ENCODE measurements at places on chromosomes 4 and X.

GRCh38 chrX:40331353-40331752 is 233.6 kb upstream of the BCOR start:
- DNase-seq: no peak

GRCh38 chr4:71009086-71009485 is 15.6 kb downstream of the DCK start:
- DNase-seq: no peak

- DNase-seq: no peak
Observed at GRCh38 chr4:10180927-10181744, 64.5 kb upstream of the WDR1 start.

- DNase-seq: peak; percentile 64
Observed at GRCh38 chrX:10189317-10190268, 32.8 kb downstream of the CLCN4 start.

GRCh38 chr4:140049849-140050637 is 103.9 kb downstream of the MAML3 start:
- no peak for DNase-seq

- DNase-seq: no peak
Observed at GRCh38 chrX:70525733-70526132, 81.1 kb downstream of the DLG3 start.

- DNase-seq: no peak
Observed at GRCh38 chr4:108035691-108036090, 46.0 kb downstream of the HADH start.

- no peak for DNase-seq
Observed at GRCh38 chr4:175772170-175772705, 39.8 kb downstream of the GPM6A start.

DNA sequence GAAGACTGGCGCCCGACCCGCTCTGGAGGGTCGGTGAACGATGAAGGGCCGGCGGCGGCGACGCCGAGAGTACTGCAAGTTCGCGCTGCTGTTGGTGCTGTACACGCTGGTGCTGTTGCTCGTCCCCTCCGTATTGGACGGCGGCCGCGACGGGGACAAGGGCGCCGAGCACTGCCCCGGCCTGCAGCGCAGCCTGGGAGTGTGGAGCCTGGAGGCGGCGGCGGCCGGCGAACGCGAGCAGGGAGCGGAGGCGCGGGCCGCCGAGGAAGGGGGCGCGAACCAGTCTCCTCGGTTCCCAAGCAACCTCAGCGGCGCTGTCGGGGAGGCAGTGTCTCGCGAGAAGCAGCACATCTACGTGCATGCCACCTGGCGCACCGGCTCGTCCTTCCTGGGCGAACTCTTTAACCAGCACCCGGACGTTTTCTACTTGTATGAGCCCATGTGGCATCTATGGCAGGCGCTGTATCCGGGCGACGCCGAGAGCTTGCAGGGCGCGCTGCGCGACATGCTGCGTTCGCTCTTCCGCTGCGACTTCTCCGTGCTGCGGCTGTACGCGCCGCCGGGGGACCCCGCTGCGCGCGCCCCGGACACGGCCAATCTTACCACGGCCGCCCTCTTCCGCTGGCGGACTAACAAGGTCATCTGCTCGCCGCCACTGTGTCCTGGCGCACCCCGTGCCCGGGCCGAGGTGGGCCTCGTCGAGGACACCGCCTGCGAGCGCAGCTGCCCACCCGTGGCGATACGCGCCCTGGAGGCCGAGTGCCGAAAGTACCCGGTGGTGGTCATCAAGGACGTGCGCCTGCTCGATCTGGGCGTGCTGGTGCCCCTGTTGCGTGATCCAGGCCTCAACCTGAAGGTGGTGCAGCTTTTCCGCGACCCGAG is 568 bp downstream of the CHST7 start:
- DNase-seq: peak; percentile 68

DNA sequence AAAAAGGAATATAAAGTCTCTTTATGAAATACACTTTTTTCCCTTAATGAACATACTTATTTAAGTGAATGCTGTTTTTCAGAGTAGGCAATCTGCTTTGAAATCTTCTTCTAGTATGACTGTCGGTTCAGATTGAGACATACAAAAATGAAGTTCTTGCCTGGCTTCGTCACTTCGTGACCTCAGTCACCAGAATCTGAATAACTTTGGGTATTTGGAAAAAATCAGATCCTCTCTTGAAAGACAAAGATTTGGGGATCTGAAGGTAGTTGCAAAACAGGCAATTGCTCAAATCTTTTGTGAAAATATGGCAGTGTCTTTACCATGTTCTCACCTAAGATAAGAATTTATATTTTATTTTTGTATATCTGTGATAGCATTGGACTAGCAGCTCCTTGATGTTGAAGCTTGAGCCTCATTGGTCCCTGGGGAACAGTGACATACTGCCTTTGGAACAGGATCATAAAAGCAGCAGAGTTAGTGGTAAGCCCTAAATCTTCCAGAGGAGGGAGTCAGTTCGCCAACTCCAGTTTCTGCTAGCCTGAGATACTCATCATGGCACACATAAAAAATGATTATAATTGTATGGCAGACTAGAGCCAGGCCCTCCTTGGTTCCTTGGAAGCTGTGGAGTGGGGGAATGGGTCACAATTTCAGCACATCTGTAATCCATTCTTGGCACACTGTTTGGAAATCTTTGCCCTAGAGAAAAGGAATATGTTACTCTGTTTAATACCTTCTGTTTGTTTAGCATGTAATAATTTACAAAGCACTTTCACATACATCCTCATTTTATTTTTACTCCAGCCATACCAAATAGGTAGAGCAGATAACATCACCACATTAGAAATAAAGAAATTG is 5.0 kb downstream of the ARFIP1 start:
- DNase-seq: no peak

- DNase-seq: no peak
Observed at GRCh38 chr4:138111462-138112000, 130.6 kb downstream of the SLC7A11 start.

DNA sequence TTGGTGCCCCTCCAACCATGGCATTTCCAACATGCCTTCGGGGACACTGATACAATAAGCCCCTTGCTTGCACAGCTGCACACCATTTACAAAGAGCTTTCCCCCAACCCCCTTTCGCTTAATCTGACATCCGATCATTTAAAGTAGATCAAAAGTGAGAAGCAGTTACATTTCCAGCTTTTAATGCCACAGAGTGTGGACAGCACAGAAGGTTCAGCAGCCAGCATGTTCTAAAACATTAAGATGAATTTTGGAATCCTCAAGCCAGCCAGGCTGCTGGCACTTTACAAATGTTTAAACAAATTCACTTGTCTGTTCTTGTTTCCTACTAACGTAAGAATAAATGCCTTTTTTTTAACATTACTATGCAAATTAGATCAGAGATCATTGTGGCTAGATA is 284.4 kb upstream of the LDB2 start:
- DNase-seq: no peak

DNA sequence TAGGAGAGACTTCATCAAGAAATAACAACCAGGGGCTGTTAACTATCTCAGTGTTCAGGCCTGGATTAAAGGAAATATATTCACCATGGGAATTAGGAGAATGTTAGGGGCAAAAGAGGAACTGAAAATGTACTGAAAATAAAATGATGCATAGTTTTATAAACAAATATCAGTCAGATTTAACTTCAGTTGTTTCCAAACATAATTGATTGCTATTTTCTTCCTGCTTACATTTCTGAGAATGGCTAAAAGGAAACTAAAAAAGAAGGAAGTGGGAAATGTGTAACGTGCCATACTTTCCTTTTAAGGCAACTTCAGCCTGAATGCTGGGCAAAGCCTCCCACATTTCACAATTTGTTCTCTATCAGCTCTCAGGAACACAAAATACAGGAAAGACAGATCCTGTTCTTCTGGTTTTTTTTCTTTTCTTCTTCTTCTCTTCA is 178.1 kb downstream of the MAML3 start:
- DNase-seq: no peak

- DNase-seq: no peak
Observed at GRCh38 chrX:137848266-137848905, 282.5 kb downstream of the ZIC3 start.

DNA sequence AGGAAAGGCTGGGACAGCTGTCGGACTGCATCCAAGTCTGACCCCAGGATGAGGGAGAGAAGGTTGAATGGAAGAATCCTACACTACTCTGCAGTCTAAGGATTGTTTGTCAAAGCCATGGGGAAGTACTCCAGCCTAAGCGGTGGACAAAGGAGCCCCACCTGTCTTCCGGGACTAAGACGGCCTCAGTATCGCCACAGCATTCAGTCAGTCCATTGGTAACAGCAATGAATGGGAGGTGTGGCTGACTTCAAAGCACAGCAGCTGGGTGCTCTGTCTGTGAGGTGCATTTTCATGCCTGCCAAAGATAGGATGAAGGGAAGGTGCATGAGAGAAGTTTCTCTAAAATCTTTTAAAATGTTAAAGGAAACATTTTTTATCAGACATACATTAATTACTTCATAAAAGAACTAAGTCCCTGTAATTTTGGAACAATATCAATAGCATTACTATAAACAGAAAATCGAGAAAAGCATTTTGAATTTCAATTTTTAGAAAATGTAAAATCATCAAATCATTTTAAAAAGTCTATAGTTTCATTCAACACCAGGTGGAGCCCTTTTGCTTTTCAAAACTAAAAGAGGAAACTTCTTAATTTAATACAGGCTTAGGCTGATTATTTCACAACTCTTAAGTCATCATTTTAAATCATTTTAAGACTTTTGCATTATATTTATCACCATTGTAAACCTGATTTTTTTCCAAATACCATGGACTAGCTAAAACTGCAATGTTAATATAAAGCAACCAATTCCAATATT is 27.6 kb upstream of the INTU start:
- no peak for DNase-seq

DNA sequence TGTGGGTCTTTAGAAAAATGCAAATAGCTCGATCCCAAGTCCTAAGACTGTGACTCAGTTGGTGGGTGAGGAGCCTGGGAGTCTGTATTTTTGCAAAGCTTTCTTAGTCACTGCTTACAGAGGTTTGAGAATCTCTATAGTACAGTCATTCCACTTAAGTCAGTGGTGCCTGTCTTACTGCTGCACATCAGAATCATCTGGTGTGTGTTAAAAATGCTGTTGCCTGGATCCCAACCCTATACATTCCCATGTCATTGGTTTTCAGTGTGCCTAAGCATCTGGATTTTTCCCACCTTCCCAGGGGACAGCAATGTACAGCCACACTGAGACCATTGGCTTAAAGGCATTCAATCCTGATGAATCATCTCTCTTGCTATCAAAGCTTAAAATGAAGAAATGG is 21.0 kb upstream of the GEMIN8 start:
- no peak for DNase-seq

GRCh38 chrX:68822641-68823410 is 6.0 kb upstream of the EFNB1 start:
- DNase-seq: no peak

DNA sequence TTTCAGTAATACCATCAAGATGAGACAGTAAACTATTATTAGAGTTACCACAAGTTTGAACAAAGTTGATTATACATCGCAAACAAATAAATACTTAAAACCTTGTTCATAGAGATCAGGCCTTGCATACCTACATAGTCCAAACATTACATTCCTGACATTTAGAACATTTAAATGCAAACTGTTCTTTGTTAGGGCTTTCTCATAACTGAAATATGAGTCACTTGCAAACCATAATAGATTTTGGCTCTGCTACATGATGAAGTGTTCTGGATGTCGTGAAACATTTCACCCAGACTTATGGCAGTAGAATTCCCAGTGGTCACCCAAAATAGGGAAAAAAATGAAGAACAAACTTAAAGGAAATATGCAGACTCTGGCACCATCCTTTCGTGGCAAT is 75.0 kb downstream of the FAT4 start:
- DNase-seq: no peak

GRCh38 chr4:36255577-36255976 is 11.3 kb upstream of the ARAP2 start:
- peak; percentile 49 for DNase-seq

- no peak for DNase-seq
Observed at GRCh38 chr4:160009656-160010493, 907.0 kb downstream of the RAPGEF2 start.

DNA sequence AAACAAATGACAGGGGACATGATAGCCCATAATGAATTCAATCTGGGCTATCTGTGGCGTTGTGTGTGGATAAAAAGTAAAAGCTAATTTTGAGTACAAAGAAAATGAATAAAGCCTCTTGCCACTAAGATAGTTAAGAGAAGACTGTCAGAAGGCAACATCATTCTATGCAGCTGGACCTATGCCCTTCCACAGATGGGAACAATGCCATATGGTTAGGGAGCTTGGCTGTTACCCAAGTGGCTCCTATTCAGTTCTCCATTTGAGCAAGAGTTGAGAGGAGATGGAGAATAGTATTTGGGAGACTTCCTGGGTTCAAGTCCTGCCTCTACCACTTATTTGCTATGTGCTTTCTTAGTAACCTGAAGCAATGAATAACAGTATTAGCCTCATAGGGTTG is 107.7 kb downstream of the ANXA3 start:
- DNase-seq: no peak

- no peak for DNase-seq
Observed at GRCh38 chr4:159015841-159016240, 87.0 kb upstream of the RAPGEF2 start.

DNA sequence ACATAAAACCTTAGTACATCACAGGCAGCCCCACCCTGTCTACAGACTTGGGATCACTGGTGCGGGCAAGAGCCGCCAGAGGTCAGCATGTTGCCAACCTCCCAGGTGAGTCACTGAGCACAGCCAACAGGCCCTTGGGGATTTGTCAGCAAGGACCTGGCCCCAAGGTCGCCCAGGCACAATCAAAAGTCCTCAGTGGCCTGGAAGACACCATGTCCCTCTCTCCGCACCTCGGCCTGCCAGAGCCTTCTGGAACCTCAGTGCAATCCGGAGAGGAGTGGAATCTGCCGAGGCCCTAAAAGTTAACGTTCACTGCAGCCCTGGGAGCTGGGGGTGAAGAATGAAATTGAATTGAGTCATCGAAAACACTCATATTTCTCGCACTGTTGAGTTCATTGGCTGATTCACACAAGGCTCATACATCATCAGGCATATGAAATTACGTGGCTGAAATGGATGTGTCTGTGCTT is 74.3 kb downstream of the WFS1 start:
- DNase-seq: no peak

- no peak for DNase-seq
Observed at GRCh38 chr4:5118091-5118786, 67.0 kb downstream of the STK32B start.
